ENCODE measurements at places on chromosomes 5 and 9.

- no peak for DNase-seq
Observed at GRCh38 chr5:4018007-4018406, 422.4 kb downstream of the IRX1 start.

DNA sequence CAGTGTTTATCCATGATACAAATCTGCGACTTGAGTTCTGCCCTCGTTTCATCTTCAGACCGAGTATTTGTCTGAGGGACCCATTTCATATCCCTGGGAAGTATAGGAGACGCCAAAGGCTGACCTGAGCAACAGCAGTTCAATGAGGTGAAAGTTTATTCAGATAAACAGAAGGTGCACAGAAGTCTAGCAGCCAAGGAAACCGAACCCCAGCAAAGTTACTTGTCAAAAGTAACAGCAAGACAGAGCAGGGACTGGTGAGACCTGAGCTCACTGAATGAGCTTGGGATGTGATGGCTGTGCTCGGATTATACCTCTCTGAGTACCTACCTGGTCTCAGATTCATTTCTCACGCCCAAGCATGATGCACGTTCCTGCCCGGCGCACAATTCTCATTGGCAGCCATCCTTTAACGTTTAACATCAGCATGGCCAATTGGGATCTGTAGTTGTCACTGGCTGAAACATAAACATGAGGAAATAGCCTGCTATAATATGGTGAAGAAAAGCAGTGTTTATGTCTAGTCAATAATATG lies 599 bp downstream of the LYRM7 start:
- peak; percentile 3 for DNase-seq

GRCh38 chr9:98529841-98530240 lies 178.9 kb downstream of the GABBR2 start:
- DNase-seq: no peak

GRCh38 chr5:153533546-153533945 lies 43.1 kb downstream of the GRIA1 start:
- DNase-seq: no peak

- DNase-seq: no peak
Observed at GRCh38 chr5:180098526-180098925, 27.0 kb upstream of the RNF130 start.

GRCh38 chr5:72412283-72413055 lies 92.3 kb downstream of the PTCD2 start:
- no peak for DNase-seq

DNA sequence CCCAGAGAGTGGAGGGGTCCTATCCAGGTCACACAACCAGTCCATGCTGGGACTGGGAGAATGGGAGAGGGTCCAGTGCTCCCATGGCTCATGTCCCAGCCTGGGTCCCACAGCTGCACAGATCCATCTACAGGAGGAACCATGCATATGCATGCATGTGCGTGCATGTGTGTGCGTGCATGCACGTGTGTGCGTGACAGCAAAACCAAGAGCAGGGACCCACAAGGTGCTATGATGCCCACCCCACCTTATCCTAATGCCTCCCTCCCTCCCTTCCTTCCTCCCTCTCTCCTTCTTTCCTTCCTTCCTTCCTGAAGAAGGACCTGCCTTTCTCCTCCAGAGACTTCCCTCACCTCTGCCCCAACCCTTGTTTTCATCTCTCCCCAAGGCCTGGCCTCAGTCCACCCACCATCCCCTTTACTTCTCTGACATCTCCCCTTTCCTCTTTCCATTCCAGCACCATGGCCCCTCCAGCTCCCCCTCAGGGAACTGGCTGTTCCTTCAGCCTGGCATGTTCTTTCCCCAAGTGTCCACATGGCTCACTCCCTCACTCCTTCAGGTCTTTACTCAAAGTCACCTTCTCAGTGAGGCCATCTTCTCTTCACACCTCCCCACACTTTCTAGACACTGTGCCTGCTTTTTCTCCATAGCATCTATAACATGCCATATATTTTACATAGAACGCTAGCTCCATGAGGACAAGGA lies 21.8 kb downstream of the AQP7 start:
- no peak for DNase-seq

- DNase-seq: no peak
Observed at GRCh38 chr5:14396737-14397136, 184.9 kb upstream of the OTULINL start.

DNA sequence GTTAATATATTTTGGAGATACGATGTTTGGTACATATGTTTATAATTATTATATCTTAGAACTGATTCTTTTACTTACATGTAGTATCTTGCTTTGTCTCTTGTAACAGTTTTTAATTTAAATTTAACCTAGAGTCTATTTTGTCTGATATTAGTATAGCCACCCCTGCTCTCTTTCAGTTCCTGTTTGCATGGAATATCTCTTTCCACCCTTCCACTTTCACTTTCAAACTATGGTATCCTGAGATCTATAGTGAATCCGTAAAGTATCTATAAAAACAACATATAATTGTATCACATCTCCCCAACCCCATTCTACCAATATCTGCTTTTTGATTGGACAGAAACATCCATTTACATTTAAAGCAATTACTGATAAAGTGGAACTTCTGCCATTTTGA lies 7.2 kb downstream of the IRGM start:
- no peak for DNase-seq

- no peak for DNase-seq
Observed at GRCh38 chr9:26742828-26743476, 149.7 kb downstream of the CAAP1 start.

DNA sequence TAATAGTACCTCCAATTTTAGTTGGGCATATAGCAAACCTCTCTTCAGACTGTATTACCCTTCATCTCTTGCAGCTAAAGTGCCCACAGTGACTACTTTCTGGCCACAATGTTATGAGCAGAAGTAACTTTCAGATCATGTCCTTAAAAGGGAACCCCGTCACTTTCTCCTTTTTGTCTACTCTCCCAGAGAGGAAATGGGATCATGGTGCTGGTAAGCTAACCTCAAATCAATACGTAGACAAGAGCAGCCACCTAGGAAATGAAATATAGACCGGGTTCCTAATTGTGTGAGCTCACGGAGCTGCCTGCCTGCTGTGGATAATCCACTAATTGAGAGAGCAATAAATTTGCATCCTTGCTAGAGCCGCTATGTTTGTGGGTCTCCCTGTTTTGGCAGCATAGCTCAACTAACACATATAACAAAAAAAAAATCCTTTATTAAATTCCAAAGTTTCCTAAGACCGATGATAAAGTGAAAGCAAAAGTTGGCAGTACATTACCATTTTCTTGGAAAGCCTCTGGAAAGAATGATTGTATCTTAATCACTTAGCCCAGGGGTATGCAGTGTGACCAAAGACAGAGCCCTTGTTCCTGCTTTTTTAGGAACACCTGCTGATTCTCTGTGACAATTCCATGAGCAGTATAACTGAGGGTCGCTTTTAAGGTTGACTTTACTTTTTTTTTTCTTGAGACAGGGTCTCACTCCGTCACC lies 5.6 kb upstream of the IL7R start:
- no peak for DNase-seq

- no peak for DNase-seq
Observed at GRCh38 chr9:112327718-112328450, 5.5 kb downstream of the PTBP3 start.

DNA sequence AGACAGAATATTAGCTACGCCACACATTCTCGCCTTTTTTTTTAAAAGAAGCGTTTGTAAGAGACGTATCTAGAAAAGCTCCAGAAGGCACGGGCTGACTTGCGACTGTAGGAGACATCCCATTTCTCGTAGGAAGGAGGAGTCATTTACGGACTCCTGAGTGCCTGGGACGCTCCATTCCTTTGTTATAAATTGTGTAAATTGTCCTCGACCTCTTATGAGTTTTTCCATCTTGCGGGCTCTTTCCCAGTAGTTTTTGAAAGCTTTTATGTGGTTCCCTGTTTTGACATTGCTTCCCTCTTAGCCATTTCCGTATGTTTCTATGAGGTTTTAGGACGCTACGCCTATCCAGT lies 1.0 kb downstream of the RABL6 start:
- DNase-seq: peak; percentile 25

GRCh38 chr9:68996462-68996861 lies 17.5 kb downstream of the PRKACG start:
- DNase-seq: no peak

DNA sequence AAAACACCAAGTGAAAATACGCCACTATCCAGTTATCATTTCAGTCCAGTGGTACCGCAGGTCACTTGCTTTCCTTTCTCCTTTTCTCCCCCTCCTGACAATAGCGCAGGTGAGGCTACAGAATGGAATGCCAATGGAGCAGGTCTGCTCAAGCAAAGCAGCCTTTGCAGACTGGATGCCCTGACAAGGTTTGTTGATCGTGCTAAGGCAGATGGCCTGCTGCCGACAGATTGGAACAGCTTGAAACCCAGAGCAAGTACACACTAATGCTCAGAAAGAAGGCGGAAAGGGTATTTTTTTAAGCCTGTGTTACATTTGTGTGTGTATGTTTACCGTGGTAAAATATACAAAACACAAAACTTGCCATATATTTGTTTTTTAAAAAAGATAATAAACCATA lies 19.4 kb downstream of the SPACA9 start:
- no peak for DNase-seq

DNA sequence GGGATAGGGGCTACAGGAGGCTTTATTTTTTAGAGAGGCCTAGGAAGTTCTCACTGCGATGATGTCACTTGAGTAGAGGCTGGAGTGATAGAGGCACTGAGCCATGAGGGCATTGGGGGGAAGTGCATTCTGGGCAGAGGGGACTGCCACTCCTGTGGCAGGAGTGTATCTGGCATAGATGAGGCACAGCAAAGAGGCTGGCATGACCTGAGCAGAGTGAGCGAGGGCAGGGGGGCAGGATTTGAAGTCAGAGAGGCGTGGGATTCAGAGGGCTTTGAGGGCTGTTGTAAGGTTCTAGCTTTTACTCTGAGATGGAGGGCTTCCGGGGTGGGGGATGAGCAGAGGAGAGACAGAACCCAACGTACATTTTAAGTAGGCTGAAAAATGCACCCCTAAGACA lies 91.9 kb upstream of the SH3PXD2B start:
- DNase-seq: no peak

DNA sequence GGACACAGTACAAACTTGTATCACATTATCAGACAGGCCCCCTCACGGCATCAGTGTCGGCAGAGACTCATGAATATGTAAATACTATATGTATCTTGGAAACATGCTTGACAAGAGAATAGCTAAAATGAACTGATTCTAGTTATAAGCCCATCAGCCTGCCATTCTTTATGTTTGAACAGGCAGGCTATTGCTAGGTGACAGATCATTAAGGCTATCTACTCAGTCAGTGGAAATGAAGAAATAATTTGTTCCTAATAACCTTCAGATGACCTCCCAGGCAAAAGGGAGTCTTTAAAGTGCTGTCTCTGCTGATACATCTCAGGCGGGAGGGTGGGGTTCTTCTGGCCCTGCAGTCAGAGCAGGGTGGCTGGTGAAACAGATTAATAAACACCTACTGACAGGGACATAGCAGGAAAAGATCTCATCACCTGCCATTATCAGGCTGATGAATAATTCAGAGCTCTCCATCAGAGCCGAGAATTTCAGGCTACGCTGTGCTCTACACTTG lies 394.2 kb downstream of the RASEF start:
- DNase-seq: no peak

DNA sequence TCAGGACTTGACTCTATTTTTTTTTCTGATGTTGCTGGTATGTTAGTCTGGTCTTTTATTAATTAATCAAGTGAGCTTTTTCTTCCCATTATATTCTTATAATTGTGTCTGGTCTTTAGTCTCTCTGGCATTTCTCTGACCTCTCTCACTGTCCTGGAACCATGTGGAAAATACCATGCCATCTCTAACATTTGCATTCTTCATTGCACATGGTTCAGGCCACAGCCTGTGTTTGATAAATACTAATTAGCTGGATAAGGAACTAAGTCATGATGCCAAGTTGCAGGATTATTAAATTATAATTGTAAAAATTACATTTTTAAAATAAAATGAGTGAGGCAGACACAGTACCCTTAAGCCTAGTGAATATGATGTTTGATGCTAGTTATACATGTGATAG lies 155.6 kb downstream of the EDIL3 start:
- no peak for DNase-seq

DNA sequence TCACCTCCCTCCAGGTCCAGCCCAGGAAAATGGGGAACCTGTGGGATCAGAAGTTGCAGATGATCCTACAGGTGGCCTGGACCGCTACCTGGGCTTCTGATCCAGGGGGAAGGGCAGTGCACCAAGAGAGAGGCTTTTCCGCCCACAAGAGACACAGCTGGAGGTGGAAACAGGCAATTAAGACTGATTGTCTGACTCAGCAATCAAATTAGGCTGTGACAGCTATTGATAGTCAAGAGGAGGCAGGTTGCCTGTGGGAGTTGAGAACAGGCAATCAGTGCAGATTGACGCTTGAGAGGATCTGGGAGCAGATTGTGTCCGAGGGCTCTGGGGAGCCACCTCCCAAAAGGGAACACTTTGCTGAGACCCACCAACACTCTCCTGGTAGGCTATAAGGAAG lies 71.1 kb upstream of the SLC44A1 start:
- no peak for DNase-seq

All from ACHN (cell line).